Stimulated activated CD8-positive, alpha-beta memory T cell treated with anti-CD3 and anti-CD28 coated beads, Interleukin-15, amount 100 ng/mL, for 1 hour (primary cell): ENCODE measurements at places on chromosomes 12 and 14.

DNA sequence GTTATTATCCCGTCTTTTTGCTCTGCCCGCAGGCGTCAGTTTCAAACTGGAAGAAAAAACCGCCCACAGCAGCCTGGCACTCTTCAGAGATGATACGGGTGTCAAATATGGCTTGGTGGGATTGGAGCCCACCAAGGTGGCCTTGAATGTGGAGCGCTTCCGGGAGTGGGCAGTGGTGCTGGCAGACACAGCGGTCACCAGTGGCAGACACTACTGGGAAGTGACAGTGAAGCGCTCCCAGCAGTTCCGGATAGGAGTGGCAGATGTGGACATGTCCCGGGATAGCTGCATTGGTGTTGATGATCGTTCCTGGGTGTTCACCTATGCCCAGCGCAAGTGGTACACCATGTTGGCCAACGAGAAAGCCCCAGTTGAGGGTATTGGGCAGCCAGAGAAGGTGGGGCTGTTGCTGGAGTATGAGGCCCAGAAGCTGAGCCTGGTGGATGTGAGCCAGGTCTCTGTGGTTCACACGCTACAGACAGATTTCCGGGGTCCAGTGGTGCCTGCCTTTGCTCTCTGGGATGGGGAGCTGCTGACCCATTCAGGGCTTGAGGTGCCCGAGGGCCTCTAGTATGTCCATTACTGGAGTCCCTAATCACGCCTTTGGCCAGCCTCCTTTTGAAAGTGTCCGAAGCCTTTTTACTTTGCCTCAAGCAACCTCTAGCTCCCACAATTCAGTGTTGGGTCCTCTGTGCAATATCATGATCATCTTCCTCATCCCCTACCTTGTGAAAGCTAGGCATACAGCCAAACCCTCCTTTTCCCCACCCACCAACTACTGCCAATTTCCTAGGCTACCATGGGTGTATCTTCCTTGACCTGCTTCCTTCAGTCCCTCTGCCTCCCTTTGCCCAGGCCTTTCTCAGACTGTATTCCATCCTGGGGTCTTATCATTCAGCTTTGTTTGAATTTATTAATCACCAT lies 891 bp downstream of the SPRYD4 start:
- DNase-seq = no peak

DNA sequence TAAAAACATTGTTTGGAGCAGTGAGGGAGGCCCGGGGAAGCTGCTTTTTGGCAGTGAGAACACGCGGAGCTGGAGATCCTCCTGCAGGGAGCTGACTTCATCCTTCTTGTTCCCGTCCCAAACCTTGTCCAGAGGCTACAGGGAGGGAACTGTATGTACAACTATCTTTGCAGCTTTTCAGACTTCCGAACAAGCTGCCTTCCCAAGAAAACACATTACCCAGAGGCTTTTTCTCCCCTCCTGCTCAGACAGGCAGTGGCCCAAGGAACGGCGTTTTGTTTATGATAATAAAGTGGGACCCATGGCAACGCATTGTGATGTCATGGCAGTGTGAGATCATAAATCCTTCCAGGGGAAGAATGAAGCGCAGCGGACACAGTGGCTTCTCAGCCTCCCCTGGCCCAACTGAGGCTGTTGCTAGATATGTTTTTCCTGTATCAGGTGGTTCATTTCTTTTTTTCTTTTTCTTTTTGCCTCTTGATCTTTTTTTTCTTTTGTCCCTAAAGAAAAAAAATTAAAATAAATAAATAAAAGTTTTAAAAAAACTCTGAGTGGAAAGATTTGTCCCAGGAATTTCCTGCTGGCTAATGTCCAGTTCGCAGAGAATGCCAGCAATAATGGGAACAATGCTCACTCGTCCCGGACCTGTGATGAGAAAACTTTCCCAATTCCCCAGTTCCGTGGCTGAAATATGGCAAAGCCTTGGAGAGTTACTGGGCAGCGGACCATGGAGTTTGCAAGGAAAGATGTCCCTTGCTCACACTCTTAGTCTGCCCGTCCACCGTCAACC lies 103.4 kb upstream of the MAP1LC3B2 start:
- DNase-seq = no peak

DNA sequence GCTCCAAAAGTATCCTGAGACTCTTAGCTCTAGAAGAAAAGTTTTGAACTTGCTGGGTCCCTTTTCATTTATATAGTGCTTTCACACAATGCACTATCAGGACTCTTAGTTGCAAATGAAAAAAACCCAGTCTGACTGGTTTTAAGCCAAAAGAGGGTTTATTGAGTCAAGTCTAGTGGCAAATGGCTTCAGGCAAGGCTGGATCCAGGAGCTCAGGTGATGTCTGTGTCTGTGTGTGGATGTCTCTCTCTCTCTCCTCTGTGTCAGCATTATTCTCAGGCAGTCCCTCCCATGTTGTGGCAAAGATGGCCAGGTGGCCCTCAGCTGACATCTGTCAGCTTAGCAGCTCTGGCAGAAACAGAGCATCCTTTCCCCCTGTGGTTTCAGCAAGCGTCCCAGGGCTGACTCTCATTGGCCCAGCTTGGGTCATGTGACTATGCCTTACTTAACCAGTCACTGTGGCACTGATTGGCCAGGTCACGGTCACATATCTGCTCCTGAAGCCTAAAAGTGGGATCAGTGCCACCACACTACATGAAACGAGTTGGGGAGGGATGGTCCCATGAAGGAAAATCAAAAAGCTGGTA lies 6.2 kb downstream of the TMEM120B start:
- DNase-seq = no peak

- no peak for DNase-seq
These were observed at the start of gene TRHDE for GRCh38 chr12:72272091-72272661. Gene TRHDE, plus strand, starts transcription at chr12:72272370. Its CDS starts 274 bp downstream, at chr12:72272644.

DNA sequence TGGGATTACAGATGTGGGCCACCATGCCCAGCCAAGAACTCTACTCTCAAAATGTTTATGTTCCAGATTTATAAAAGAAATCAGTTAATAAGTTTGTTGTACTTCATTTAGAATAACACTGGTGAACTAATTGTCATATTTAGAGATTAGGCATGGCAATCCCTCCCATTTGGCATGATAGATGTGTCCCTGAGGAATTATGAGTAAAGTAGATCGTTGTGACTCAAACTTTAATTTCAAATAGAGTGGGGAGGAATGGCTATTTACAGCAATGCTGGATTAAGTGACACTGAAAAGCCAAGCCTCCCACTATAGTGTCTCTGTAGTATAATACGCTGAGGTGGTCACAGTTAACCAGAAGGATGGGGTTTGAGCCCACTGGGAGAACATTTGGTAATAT lies 39.3 kb upstream of the RTRAF start:
- no peak for DNase-seq

DNA sequence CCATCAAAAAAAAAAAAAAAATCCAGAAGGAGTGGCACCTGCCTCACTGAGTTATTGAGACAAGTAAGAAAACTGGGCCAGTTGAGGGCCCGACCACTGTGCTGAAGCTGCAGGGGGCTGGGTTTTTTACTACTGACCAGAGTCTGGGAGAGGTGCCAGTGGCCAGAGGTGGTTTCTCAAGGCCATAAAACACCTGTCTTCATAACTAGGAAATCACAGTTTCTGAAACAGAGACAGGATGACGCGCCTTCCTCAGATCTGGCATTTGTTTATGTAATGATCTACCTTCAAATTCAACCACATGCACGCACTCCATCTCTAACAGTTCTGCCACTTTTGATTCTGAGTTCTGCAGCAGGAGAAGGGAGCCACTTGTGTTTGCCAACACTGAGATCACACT lies 12.7 kb downstream of the TSPAN11 start:
- DNase-seq = no peak

GRCh38 chr12:67327466-67327865 lies 58.3 kb downstream of the CAND1 start:
- DNase-seq = no peak

DNA sequence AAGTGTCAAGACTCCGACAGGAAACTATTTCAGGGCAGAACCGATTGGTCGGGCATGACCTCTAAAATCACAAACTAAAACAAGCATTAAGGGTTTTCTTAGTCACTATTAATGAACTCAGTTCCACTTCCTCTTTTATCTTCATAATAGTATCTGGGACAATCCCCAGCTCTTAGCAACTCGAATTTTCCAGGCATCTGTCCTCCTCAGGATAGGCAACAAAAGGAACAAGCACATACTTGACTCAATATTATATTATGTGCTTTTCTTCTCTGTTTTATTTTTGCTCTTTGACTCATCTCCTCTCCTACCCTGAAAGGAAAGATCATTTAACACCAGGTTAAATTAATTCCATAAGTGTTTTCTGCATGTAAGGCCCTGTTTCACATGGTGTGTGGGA lies 638.3 kb upstream of the TBX3 start:
- no peak for DNase-seq

DNA sequence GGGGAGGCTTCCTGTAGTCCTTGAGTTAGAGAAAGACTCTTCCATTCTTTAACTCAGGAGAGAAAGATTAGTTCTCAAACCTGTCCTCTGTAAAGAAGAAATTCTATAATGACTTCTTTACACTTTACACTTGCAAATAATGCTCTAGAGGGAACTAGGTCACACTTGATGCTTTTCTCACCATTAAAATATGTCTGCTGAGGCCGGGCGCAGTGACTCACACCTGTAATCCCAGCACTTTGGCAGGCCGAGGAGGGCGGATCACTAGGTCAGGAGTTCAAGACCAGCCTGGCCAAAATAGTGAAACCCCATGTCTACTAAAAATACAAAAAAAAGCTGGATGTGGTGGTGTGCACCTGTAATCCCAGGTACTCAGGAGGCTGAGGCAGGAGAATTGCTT lies 6.3 kb downstream of the NTN4 start:
- no peak for DNase-seq

DNA sequence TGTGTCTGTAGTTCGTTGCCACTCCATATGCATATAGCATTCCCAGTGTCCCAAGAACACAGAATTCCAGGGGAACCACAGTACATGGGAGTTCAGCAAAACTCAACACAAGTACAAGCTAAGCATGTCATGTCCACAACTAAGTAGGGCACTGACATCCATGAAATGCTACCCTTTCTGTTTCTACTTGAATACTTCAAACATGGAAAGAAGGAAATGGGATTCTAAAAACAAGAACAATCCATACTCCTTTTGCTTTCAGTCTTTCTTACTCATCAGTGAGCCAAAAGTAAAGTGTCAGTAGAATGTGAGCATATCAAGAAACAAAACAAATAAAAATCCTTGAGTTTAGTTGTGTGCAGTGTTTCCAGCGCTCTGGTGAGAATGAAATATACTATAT lies 36.0 kb upstream of the COCH start:
- DNase-seq = no peak

- no peak for DNase-seq
These were observed 428 bp downstream of the RNF41 start for GRCh38 chr12:56221232-56221756.

DNA sequence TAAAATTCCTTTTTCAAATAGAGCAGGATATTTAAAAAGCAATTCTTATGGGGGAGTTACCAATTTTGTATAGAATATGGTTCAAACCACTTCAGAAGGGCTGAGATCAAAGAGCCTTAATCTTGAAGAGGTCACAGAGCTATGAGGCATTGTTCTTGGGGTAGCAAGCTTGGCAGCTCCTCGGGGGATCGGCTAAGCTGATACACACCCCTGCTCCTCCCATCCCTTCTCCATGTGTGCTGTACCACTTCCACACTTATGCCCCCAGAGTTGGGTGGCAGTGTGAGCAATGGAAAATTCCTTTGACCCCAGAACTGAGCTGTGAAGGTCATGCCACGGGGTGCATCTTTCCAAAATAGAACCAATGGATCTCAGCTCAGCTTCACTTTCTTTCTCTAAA lies 15.0 kb upstream of the TMEM30B start:
- no peak for DNase-seq

GRCh38 chr12:5451251-5451650 lies 19.3 kb downstream of the NTF3 start:
- DNase-seq = no peak

DNA sequence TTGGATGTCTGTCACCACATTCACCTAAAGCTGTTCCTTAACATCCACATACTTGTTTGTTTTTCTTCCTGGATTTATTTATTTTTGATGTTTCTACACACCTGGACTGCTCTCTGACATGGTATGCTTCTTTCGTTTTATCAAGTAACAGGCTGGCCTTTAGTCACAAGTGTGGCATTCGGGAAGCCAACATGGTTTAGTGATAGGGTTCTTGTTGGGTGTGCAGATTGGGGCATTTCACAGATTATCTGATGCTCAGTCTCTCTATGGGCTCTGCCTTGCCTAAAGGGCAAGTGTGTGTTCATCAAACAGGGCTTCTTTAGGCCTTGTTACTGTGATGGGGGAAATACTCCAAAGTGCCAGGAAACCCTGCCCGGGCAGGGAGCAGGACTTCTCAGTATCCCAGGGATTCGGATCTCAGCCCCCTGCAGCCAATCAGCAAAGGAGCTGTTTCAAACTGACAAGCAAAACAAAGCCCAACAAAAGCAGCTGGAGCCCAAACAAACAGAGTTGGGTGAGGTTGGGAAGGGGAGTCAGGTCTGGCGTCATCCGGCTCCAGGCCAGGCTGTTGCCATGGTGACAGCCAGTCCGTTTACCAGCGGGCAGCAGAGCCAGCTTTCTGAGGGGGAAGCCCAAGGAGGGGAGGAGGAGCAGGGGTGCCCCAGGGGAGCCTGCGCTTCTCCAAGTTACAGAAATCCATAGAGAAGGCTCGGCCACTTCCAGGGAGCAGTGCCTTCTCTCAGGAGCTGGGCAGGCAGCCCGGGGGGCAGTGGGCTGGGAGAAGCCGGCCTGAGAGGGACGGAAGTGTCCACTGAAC lies 31.9 kb downstream of the FOS start:
- DNase-seq = no peak

- no peak for DNase-seq
These were observed 7.6 kb upstream of the SMUG1 start for GRCh38 chr12:54196396-54196795.

DNA sequence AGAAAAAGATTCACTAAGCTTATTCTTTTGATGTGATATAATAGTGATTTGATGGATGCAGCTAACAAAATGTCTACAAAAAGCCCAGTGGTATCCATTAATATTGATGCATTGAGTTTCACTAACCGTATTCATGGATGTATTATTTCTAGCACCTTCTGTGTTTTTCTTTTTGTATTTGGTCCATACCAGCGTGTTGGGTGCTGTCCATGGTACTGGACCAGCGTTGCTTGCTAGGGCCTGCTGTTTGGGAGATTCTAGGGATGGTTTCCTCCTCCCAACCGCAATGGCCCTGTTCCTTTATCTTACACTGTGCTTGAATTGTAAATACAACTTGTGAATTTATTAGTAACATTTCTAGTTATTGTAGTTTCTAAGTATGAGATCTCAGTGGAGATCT lies 31.7 kb downstream of the ANO4 start:
- no peak for DNase-seq

GRCh38 chr12:78457938-78458337 lies 406.6 kb upstream of the SYT1 start:
- DNase-seq = no peak

DNA sequence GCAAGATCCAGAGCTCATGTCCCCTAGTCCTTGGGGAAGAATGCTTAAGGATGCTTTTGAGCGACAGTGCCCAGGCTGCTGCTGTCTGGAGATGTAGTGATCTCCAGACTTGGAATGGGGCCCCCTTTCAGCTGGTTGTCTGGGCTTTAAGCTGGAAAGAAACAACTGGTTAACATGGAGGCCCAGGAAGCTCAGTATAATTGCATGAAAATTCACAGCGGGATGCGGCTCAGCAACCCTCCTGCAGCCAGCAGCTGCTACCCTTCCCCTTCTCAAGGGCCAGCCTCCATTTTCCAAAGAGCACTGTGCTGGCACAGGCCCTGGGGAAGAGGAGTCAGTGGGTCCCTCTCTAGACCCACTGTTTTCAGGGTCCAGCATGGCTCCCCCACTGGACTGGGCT lies 26.3 kb downstream of the RAB35 start:
- no peak for DNase-seq
